Osteocyte (in vitro differentiated cells): ENCODE measurements at places on chromosomes 3 and 15. TPM values are rescaled to one million over a fixed set of nuclear protein-coding genes. Genes with fewer than 3 reads are reported as not detected.

The THRB gene
- 3.6 and 4.6 TPM in 2 replicates for total RNA-seq

The NAALADL2 gene
- total RNA-seq: 15.3 and 16.1 TPM in 2 replicates

The FETUB gene
- total RNA-seq: not detected in 2 replicates

The JMJD7 gene
- total RNA-seq: 9.1 and 14.0 TPM in 2 replicates

The SH3GL3 gene
- not detected in 2 replicates for total RNA-seq

The ZNF620 gene
- total RNA-seq: 3.7 and 4.8 TPM in 2 replicates

The STRC gene
- total RNA-seq: 0.30 and 0.34 TPM in 2 replicates

The AP3B2 gene
- 0.51 TPM in 1 of 2 replicates, not detected in the other for total RNA-seq

The ZNF385D gene
- 0.43 and 0.71 TPM in 2 replicates for total RNA-seq

The SLC15A2 gene
- 0.40 and 0.50 TPM in 2 replicates for total RNA-seq

The IMP3 gene
- 31.9 and 36.5 TPM in 2 replicates for total RNA-seq

The USP19 gene
- total RNA-seq: 75.7 and 75.9 TPM in 2 replicates

The CSPG5 gene
- 0.42 and 0.59 TPM in 2 replicates for total RNA-seq

The CD96 gene
- not detected in 2 replicates for total RNA-seq

The DNAH12 gene
- 0.05 and 0.08 TPM in 2 replicates for total RNA-seq

The NANOGP8 gene
- total RNA-seq: 0.54 TPM in 1 of 2 replicates, not detected in the other

The HESX1 gene
- 1.3 and 2.0 TPM in 2 replicates for total RNA-seq

The NTRK3 gene
- not detected in 2 replicates for total RNA-seq

The SLC28A1 gene
- total RNA-seq: not detected in 2 replicates

The OCA2 gene
- total RNA-seq: 0.76 and 1.2 TPM in 2 replicates

The SCN5A gene
- total RNA-seq: not detected in 2 replicates

The SOX14 gene
- not detected in 2 replicates for total RNA-seq

The ONECUT1 gene
- total RNA-seq: not detected in 2 replicates

The SKIC8 gene
- total RNA-seq: 40.3 and 46.5 TPM in 2 replicates

The DZIP1L gene
- total RNA-seq: 21.9 and 23.4 TPM in 2 replicates

The P2RY14 gene
- not detected in 2 replicates for total RNA-seq

The GNB5 gene
- total RNA-seq: 34.0 and 34.5 TPM in 2 replicates

The SLC24A1 gene
- total RNA-seq: 14.8 and 17.2 TPM in 2 replicates

The CCDC39 gene
- not detected in 2 replicates for total RNA-seq

The ZBTB11 gene
- total RNA-seq: 15.3 and 18.2 TPM in 2 replicates

The PIGZ gene
- total RNA-seq: 7.9 and 9.5 TPM in 2 replicates

The DPH3 gene
- 16.7 and 21.4 TPM in 2 replicates for total RNA-seq

The TRH gene
- not detected in 2 replicates for total RNA-seq

The DUOXA1 gene
- not detected in 2 replicates for total RNA-seq

The EIF4G1 gene
- 367 and 385 TPM in 2 replicates for total RNA-seq

The CLDN16 gene
- total RNA-seq: not detected in 2 replicates

The MYEF2 gene
- 26.4 and 27.4 TPM in 2 replicates for total RNA-seq

The LRRC31 gene
- not detected in 2 replicates for total RNA-seq

The LRRIQ4 gene
- not detected in 2 replicates for total RNA-seq
